Stimulated activated CD4-positive, alpha-beta T cell treated with anti-CD3 and anti-CD28 coated beads, Interleukin-12 subunit alpha, Interleukin-12 subunit beta, amount 100 ng/mL, for 24 hours (primary cell): ENCODE measurements at places on chromosomes 4 and X.

- DNase-seq = no peak
Measured at GRCh38 chr4:28469387-28469786, 1608.7 kb downstream of the STIM2 start.

- no peak for DNase-seq
Measured at GRCh38 chr4:113325876-113326615, 276.6 kb downstream of the ANK2 start.

GRCh38 chrX:107728371-107729099 lies 47.1 kb downstream of the TSC22D3 start:
- no peak for DNase-seq

GRCh38 chr4:16083241-16084191 lies at the start of gene PROM1:
Gene PROM1 (minus strand): TSS chr4:16084023. CDS start chr4:16075906, 8,117 bp downstream.
- DNase-seq = no peak

DNA sequence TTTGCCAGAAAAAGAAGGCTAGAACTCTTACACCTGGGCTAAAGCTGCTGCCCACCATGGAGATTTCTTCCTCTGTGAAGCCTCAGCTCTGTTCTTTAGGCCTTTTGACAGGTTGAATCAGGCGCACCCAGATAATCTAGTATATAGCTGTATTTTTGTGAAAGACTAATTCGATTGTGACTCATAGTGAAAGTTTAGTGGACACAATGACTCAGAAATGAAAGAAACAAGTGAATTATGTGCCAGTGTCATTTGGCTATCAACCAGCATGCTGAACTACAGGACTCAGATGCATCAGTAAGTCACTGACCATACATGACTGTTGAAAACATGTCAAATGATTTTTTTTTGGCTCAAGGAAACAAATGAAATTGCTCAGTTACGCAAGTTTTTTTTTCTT lies 425.4 kb downstream of the SLITRK2 start:
- DNase-seq = no peak

DNA sequence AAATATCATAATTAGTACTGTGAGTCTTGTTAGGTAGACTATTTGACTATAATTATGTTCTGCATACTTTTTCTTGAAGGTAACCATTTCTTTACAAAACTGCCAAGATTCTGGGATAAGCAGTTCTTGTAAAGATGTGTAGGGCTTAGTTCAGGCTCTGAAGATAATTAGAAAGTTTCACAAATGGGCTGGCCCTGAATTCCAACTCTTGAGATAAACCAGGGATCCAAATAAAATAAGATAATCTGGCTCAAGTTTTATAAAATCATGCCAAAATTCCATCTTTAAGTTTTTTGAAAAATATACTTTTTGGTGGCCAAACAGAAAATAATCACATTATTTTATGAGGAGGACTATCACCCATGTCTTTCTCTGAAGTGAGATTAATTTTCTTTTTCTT lies 35.5 kb upstream of the GLRB start:
- no peak for DNase-seq

DNA sequence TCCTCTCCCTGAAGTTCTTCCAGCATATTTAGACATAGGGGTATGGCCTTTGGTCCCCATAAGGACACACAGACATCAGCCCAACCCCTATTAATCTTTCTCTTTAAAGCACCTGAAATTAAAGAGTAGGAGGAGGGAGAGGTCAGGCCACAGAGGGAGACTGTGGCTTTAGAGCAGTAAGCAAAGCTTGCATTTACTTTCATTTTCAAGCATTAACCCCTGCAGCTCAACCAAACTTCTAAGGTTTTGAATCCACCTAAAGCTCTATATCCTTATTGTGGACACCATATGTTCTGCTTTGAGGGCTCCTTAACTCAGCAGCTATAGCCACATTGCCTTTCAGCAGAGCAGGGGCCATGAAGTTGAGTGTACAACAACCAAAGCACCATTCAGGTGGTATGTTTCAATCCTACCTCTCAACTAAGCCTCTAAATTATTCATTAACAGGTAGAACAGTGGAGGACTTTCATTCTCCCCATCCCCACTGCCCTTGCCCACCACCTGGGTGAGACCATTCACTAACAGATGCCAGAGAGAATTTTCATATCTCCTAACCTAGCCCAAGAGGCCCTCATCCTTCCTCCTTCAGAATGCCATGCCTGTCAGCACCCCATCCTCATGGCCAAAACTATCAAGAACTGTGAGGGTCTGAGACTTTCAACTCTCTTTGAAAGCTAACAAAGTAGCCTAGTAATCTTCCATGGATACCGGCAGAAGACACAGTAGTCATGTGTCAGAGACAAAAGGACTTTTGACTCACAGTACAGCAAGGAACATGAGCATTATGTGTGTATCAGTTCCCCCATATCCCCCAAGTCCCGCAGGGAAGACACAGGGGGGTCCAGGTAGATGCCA lies 20.8 kb downstream of the LIN54 start:
- DNase-seq = no peak

DNA sequence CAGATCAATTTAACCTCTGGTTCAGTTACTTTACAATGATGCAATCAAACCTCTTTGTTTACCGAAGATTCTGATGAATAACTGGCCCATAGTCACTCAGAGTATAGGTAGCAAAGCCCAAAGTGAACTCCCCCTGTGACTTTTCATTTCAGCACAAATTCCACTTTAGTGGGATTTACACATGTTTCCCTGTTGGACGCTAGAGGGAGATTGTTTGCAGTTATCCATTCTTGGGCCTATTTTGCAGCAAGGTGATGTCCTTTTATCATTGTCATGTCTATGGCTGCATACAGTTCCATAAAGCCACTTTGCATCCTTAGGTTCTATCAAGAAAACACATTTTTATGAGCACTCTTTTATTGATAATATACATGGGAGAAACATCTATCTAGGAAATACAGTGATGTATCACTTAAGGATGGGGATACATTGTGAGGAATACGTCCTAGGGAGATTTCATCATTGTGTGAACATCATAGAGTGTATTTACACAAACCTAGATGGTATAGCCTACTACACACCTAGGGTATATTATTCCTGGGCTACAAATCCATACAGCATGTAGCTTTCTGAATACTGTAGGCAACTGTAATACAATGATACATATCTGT lies 14.5 kb upstream of the DKK2 start:
- no peak for DNase-seq

DNA sequence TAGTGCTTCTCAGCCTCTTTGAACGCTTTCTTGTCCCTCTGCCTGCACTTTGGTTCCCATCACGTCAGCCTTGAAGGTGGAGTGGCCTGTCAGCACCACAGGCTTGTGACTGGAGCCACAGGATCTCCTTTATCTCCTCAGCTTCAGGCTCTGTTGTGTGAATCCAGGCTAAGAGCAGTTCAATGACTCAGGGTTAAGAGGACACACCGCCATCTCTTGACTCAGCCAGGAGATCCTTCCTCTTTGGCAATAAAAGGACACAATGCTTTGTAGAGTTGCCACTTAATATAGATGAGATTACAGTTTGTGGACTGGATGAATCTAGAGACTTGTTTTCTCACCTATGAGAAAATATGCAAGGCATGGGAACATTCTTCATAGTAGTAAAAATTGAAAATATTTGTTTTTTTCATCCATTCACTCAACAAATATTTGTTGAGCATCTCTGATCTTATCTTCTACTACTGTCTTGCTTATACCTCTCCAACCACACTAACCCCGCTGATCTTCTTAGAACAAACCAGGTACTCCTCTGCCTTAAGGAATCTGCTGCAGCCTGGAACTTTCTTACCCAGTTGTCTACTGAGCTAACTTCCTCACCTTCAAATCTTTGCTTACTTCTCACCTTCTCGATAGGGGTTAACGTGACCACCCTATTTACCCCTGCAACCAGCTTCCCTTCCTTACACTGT lies 62.3 kb downstream of the UCHL1 start:
- DNase-seq = no peak

DNA sequence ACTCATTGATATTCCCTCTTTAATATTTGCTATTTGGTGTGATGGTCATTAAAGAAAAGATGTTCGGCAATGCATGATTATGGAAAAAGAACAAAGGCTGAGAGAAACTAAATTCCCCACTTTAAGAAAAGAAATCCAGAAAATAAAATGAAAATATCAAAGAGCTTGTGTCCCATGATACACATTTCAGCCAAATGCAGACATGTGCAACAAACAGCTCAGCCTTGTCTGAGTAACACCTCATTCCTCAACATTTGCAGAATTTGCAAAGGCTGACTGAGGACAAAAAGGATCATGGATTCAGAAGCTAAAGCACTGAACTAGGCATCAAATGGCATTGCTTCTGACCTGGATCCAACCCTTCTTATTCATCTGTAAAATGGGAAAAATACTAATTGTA lies 281.0 kb downstream of the RAB28 start:
- DNase-seq = no peak

GRCh38 chr4:83283181-83283580 lies 1.4 kb downstream of the COQ2 start:
- no peak for DNase-seq

DNA sequence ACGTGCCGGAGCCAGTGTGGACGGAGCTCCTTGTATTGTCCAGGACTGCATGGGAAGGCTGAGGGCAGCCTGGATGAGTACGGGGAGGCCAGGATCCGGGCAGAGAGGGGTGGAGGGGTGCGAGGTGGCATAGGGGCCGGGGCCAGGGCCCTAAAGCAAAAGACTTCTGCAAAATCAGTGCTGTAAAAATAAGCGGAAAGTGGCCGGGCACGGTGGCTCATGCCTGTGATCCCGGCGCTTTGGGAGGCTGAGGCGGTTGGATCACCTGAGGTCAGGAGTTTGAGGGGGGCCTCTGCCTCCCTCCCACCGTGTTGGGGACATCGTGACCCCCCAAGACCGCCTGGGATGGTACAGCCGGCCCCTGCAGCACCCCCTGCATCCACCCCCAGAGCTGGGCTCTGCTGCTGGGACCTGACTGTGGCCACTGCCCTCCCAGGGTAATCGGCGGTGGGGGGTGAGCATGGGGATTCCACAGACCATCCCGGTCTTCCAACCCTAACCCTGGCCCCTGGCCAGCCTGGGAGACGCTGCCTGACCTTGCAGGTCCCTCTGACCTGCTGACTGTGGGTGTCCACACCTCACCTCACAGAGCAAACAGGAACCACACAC lies 23.4 kb upstream of the PLCXD1 start:
- no peak for DNase-seq
